ENCODE measurements at places on chromosomes 5 and 9. TPM values are rescaled to one million over a fixed set of nuclear protein-coding genes. Genes with fewer than 3 reads are reported as not detected.
A peak's percentile ranks its signal among the peaks of the same experiment; 100 is the strongest.

DNA sequence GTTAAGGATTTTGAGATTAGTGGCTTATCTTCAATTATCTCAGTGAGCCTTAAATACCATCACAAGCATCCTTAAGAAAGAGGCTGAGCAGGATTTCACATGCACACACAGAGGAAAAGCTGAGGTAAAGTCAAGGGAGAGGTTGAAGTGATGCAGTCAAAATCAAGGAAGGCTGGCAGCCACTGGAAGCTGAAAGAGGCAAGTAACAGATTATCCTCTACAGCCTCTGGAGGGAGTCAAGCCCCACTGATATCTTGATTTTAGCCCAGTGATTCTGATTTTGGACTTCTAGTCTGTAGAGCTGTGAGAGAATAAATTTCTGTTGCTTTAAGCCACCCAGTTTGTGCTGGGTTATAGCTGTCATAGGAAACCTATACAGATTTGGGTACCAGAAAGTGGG is 80.1 kb downstream of the ANKRD31 start:
- DNase-seq: no peak

Gene LCN6
- total RNA-seq: not detected

- no peak for DNase-seq
These were observed 13.2 kb upstream of the S1PR3 start for GRCh38 chr9:88978034-88978433.

Gene SPDL1
- total RNA-seq: 50.4 TPM

GRCh38 chr5:140109018-140109758 is 4.7 kb upstream of the PURA start:
- no peak for DNase-seq

Gene LMX1B
- not detected for total RNA-seq

GRCh38 chr5:78341440-78341839 is 19.0 kb upstream of the SCAMP1 start:
- no peak for DNase-seq

GRCh38 chr9:132214027-132214622 is 52.3 kb downstream of the NTNG2 start:
- no peak for DNase-seq

DNA sequence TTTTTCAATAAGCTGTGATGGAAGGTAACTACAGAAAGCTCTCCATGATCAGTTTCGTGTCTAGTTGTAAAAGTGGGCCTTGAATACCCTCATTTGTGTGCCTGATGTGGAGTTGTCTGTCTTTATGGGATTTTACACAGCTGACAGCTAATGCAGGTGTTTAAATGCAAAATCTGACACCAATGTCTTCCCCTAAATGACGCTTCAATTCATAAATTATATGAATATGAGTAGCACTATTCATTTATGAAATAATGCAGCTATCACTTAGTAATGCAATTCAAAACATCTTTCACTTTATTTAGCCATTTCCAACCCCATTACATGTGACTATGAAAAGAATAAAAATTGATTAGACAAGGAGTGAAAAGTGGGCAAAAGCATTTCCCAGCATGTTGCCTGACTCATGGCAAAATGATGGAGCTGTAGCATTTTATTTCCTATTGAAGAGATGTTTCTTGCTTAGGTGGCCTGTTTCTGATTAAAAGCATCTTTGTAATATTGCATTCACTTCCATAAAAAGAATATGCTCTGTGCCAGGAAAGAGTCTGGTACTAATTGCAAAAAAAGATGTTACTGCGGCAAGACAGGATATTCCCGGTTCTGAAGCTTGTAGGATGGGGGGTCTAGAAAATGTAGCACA is 116.7 kb upstream of the HAPLN1 start:
- DNase-seq: no peak

Gene PLAC8L1
- total RNA-seq: 0.36 TPM

DNA sequence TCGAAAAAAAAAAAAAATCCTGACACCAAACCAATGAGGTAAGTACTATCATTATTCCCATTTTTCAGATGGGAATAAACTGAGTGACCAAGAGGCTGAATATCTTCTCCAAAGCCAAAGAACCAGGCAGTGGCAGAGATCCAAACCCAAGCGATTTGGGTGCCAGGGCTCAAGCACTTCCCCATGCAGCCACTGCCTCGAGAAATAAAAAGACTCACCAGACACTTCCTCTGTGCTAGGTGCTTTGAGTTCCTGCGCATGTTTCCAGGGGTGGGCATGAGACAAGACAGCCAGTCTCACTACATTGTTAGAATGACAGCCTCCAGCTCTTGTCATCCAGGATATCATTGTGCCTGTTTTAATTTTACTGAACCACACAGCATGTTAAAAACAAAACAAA is 2.3 kb upstream of the RPL26L1 start:
- DNase-seq: no peak

Gene IL4
- total RNA-seq: not detected

Gene ZFP62
- 23.7 TPM for total RNA-seq

DNA sequence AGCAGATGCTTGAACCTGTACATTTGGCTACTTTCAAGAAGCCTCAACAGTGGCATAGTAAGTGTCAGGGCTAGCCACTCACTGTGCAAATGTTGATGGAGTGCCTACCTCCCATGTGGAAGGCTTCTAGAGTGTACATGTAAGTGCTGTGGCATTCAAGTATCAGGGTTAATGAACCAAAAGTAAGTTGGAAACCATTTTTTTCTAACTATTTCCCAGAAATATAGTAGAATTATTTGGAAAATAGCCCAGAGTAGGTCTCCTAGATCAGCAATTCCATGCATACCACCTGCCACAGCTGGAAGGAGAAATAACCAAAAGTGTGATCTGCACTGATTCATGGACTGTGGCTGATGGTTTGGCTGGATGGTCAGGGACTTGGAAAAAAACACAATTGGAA is 53.3 kb downstream of the FOXD1 start:
- DNase-seq: no peak

DNA sequence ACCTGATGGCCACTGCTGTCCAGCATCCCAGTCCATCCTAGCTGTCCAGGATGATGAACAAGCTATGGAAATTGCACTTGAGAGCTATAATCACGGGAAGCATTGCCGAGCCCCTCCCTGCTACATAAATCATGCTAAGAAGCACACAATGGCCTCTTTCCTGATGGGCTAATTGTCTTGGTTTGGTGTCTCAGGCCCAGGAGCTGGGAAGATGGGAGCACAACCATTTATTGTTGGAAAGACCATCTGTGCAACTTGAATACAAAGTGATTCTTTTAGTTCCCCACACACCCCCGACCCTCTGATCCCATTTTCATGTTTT is 80.4 kb downstream of the RGS3 start:
- no peak for DNase-seq

GRCh38 chr5:109455598-109456096 is 45.9 kb upstream of the PJA2 start:
- DNase-seq: no peak

DNA sequence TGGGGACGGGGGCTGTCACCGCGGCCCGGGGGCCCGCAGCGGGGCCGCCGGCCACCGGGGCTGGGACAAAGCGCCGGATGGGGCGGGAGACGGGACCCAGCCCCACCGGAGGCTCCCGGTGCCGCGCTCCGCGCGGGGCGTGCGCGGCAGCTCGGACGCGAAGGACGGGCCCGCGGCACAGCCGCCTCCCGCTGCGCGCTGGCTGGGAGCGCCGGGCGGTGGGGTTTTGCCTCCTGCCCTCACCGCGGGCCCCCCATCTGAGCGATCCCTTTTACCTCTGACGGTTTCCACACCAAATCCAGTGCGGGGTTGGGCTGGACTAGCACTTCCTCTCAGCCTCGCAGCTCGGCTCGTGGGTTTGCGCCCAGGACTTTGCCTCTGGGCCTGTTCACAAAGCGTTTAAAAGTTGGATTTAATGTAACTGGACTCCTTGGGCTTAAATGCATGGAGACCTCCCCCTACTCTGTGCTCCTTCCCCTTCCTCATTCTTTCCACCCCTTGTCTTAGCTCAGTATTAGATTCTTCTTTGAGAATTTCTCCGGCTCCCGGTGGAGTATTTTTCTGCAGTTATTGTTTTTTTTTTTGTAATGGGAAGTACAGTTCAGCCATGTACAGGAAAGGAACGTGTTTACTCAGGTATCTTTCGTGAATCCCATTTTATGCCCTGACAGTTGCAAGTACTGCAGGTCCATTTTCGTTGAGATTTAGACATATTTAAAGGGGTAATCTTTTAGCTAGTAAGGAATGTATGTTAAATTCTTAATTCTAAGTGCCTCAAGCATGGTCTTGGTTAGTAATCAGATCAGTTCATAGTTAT is 691 bp downstream of the FCHO2 start:
- DNase-seq: peak; percentile 32

- no peak for DNase-seq
These were observed 14.0 kb downstream of the FGFR4 start for GRCh38 chr5:177100714-177101121.

Measured in activated naive CD8-positive, alpha-beta T cell treated with anti-CD3 and anti-CD28 coated beads for 36 hours (primary cell).